Stimulated activated CD4-positive, alpha-beta T cell treated with anti-CD3 and anti-CD28 coated beads, Interleukin-12 subunit alpha, Interleukin-12 subunit beta, amount 100 ng/mL, for 48 hours (primary cell): ENCODE measurements at places on chromosomes 7 and 10.

DNA sequence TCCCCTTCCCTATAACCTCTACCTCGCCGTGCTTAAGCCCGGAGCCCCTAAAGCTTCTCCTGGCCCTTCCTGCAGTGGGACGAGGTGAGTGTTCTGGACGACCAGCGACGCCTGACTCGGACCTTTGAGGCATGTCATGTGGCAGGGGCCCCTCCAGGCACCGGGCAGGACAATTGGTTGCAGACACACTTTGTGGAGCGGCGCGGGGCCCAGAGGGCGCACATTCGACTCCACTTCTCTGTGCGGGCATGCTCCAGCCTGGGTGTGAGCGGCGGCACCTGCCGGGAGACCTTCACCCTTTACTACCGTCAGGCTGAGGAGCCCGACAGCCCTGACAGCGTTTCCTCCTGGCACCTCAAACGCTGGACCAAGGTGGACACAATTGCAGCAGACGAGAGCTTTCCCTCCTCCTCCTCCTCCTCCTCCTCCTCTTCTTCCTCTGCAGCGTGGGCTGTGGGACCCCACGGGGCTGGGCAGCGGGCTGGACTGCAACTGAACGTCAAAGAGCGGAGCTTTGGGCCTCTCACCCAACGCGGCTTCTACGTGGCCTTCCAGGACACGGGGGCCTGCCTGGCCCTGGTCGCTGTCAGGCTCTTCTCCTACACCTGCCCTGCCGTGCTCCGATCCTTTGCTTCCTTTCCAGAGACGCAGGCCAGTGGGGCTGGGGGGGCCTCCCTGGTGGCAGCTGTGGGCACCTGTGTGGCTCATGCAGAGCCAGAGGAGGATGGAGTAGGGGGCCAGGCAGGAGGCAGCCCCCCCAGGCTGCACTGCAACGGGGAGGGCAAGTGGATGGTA is 9.2 kb downstream of the EPHB6 start:
- no peak for DNase-seq

DNA sequence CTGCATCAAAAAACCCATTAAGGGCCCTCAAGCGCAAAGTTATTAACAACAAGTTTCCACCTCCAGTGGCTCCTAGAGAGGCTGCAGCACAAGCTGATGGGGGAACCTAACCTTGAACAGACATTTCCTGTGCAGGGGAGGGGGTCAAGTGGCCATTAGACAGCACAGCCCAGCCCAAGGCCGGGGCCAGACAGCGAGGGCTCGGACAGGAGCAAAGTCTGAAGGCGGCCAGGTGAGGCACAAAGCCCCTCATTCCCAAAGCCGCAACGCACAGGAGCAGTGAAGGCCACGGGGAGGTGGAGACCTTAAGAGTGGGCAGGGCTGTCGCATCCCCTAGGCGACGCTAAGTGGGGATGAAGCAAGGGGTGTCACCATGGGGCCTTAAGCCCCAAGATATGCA is 73.2 kb upstream of the ZNF746 start:
- no peak for DNase-seq

- no peak for DNase-seq
These were observed 96.1 kb downstream of the ARL4A start for GRCh38 chr7:12783421-12784095.

GRCh38 chr10:113517165-113517900 is 35.5 kb upstream of the HABP2 start:
- DNase-seq: no peak

- DNase-seq: no peak
These were observed 189.4 kb upstream of the TCERG1L start for GRCh38 chr10:131500892-131501291.

DNA sequence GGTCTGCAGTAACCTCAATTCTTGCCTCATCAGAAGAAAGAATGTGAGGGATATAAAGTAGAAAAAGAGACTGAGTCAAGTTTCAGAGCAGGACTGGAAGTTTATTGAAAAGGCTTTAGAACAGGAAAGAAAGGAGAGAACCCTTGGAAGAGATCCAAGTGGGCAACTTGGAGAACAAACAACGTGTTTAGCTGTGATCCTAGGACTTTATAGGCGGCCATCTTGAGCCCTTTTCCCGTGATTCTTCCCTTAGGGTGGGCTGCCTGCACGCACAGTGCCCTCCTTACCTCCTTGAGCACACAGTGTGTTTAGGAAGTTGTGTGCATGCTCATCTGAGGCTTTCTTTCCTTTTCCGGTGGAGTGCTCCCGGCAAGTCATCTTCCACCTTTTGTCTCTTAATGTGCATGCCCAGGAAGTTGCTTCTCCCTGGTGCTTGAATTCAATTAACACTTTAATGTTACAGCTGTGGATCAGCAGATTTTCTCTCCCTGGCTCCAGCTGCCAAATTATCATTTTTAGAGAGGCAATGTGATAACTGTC is 59.8 kb downstream of the ENTPD1 start:
- no peak for DNase-seq

DNA sequence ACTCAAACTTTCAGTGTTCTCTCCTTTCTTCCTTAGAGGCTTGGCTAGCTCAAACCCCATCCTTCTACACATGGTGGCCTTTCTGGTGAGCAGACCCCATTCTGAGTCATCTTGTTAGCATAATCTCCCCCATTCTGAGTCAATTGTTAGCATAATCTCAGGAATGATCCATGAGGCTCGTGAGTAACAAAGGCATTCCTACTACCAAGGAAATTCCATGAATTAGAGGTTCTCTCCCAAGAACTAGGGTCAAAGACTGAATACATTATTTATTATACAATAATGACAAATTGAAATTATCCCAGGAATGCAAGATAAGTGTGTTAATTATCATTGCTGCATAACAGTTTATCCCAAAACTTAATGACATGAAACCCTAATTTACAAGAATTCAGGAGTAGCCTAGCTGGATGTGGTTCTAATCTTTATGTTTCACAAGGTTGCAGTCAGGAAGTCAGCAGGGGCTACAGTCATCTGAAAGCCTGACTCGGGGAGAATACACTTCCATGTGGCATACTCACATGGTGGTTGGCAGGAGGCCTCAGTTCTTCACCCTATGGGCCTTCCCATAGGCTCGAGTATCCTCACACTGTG is 100.2 kb downstream of the MMRN2 start:
- no peak for DNase-seq

DNA sequence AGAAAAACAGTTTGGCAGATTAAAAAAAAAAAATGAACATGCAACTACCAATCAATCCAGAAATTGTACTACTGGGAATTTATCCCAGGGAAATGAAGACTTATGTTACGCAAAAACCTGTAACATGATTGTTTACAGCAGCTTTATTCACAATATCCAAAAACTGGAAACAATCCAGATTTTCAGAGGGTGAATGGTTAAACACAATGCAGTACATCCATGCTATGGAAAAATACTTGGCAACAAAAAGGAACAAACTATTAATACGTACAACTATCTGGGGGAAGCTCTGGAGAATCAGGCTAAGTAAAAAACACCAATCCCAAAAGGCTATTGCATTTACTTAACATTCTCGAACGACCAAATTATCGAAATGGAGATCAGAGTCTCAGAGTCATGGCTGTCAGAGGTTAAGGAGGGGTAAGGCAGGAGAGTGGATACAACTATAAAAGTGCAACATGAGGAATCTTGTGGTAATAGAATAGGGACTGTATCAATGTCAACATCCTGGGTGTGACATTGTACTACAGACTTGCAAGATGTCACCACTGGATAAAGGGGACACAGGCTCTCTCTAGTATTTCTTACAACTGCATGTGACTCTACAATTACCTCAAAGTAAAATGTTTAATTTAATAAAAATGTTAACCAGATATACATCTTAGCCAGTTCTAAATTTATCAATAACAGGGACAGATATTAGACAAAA is 21.5 kb upstream of the RUFY2 start:
- DNase-seq: no peak

GRCh38 chr7:51019891-51020870 is 237.5 kb upstream of the GRB10 start:
- DNase-seq: no peak

- DNase-seq: no peak
These were observed 332.6 kb upstream of the ZNF32 start for GRCh38 chr10:43981232-43981631.

DNA sequence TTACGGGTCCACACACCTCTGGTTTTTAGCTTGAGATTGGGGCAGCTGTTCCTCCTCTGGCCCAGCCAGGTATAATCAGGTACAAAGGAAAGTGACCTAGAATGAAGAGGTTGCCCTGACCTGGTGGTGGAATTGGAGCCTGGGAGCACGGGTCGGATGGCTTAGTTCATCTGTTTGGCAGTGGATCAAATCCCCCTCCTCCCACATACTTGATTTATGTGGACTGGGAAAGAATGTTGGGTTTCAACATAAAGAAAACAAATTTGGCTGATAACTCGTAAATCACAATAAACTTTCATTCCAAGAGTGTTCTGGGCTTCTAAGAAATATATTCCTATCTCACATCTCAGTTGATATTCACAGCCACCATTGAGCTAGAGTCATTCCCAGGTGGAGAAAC is 186.8 kb downstream of the CUX1 start:
- DNase-seq: no peak

DNA sequence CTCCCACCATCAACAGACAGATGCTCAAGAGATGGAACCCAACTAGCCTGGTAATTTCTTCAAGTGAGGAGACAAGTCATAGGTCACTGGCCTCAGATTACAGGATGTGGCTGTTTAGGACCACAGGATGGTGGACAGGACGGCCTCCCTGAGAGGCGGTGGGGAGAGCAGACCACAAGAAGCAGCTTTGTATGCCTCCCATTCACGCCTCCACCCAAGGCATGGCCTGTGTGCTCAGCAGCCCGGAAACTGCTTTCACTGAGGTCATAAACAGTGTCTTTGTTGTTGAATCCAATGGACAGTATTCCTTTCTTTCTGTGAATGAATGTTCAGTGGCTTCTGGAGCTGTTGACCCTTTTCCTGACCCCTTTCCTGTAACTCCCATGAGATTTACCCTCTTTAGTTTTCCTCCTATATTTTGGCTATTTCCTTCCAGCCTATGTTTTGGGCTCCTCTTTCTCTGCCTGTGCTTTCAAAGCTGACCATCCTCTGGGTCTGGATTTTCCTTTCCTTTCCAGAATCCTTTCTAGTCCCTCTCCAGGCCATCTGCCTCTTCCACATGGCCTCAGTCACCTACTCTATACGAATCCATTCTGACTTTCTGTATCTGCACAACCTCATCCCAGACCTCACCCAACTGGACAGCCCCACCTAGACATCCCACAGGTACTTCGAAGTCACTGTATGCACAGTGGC is 32.4 kb upstream of the INPP5F start:
- no peak for DNase-seq

DNA sequence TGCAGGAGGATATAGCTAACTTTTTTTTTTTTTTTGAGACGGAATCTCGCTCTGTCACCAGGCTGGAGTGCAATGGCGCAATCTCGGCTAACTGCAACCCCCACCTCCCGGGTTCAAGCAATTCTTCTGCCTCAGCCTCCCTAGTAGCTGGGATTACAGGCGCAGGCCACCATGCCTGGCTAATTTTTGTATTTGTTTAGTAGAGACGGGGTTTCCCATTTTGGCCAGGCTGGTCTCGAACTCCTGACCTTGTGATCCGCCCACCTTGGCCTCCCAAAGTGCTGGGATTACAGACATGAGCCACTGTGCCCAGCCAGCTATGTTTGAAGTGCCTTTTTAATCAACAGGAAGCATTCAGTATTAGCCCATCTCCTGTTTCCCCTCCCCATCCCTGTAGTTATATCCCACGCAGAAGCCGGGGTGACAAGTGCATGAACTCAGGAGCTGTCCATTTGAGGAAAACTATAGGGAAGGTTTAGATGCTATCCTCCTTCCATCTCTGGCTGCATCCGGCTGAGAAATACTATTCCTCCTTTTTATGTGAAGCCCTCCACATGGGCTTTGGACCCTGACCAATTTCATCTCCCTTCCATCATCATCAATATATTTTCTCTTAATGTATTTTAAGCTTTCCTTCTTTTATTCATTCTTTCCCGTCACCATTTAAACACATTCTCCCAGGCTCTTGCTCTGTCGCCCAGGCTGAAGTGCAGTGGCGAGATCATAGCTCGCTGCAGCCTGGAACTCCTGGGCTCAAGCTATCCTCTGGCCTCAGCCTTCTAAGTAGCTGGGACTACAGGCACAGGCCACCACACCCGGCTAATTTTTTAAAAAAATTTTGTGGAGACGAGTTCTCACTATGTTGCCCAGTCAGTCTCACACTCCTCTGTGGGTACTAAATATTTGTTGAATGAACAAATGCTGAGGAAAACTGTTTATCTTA is 1.3 kb upstream of the POT1 start:
- DNase-seq: no peak

DNA sequence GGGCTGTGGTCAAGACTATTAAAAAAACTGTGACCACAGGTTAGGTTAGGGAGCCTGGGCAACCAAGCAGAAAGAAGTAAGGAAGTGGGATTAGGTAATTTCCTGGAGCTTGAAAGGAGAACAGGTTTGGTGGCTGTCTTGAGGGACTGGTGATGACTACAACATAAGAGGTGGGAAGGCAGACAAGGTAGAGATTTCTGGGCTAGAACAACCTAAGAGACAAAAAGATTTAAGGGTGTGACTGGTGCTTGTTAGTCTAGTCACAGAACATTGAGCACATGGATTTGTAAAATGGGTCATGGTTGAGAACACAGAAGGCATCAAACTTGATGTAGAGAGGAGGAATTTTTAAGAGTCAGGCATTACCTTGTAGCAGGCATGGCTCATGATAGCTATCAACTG is 123.7 kb upstream of the ASAH2 start:
- no peak for DNase-seq

DNA sequence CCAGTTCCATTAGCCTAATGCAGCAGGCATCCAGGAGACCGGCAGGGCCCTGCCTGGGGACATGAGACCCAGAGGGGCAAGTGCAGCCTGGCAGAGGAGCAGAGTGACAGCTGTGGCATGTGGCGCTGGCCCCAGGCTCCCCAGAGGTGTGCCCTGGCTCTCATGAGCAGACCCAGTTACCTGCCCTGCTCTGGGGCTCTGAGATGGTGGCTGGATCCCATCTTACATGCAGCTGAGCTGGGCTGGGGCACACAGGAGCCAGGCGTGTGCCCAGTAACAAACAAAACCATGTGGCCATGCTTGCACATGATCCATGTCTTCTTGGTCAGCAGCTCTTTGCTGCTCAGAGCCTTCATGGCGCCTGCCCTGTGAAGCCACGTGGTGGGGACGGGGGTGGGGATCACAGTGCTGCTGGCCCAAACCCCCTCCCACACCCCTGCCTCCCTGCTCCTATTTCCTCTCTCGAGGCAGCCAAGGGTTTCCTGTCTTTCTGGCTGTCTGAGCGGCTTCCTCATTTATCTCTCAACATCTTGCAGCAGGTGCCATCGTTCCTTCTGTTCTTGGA is 40.3 kb upstream of the GTF2I start:
- no peak for DNase-seq

- DNase-seq: no peak
These were observed 31.7 kb downstream of the KCND2 start for GRCh38 chr7:120304674-120305073.

DNA sequence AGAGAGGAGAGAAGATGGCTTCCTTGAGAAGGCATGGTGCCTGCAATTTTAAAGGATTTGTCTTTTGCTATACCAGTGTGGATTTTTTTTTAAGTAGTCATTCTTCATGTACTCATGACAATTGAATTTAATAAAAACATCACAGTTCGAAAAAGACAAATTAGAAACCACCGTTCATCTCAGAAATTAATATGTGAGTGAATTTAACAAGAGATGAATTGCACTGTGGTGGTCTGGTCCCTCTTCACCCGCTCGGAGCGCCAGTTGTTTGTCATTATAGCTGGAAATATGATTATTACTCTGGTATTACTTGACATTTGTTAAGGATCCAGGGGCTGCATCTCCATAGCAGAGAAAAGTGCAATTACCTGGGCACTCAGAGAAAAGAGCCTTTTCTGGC is 91.9 kb downstream of the LRRC18 start:
- no peak for DNase-seq

- no peak for DNase-seq
These were observed 3.5 kb upstream of the FRAT2 start for GRCh38 chr10:97338041-97338440.
